Mesothelial cell of epicardium (in vitro differentiated cells): ENCODE measurements at places on chromosomes 5 and 9.

DNA sequence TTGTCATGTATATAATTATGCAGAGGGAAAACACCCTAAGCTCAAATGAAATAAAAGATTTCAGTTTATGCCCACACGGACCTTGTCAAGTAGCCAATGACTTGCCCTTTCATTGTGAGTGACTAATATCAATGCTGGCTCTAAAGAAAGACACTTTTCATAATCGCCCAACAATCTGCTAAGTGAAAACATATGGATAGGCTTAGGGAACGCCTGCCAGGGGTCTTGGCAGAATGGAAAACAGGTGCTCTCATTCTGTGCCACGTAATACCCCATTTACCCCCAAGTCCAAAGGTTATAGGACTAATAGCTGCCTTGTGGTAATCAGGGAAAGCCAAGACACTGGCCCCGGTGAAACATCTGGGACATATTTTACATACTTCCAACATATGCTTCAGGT, 157.7 kb downstream of the SLF1 start:
- no peak for DNase-seq

DNA sequence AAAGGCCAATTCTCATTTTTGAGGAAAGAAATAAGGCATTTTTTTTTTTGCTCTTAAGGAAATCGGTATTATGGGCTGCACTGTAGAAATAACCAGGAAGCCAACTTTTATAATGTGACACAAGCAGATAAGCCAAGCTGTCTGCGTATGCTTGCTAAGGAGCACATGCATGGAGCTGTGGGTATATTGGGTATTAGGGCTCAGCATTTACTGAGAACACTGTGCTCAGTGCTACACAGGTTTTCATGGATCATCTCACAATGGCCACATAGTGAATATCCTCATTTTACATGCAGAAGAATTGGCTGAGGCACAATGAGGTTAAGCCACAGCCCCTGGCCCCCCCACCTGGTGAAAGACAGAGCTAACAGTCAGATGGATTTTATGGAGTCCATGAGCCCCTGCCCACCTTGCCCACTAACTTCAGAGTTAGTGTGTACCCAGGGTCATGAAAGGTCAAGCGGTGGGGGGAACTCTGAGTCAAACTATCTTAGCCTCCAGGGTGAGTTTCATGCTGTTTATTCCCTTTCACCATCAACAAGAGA, 204.8 kb downstream of the SPATA31A6 start:
- no peak for DNase-seq

- no peak for DNase-seq
Measured at GRCh38 chr5:143680672-143681259, 131.2 kb upstream of the HMHB1 start.

GRCh38 chr5:133811168-133811567, 157.3 kb downstream of the C5orf15 start:
- no peak for DNase-seq

- DNase-seq, result no peak
Measured at GRCh38 chr9:37683531-37684371, 33.0 kb downstream of the FRMPD1 start.

DNA sequence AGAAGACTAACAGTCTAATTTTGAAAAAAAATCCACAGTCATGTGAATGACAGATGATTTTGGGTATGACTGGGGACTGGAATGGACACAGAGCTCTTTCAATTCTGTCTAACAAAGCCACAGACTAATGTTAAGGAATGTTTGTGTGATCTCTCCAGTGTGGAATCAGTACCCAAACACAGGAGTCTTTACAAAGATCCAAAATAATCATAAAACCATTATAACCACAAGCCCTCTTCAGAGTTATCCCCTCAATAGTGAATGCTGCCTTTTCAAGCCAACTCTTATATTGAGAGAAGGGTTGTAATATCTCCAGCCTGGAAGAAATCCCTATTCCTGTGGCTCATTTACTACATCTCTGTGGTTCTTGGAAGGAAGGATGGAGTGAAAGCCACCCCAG, 552.0 kb upstream of the CLINT1 start:
- DNase-seq, result no peak

DNA sequence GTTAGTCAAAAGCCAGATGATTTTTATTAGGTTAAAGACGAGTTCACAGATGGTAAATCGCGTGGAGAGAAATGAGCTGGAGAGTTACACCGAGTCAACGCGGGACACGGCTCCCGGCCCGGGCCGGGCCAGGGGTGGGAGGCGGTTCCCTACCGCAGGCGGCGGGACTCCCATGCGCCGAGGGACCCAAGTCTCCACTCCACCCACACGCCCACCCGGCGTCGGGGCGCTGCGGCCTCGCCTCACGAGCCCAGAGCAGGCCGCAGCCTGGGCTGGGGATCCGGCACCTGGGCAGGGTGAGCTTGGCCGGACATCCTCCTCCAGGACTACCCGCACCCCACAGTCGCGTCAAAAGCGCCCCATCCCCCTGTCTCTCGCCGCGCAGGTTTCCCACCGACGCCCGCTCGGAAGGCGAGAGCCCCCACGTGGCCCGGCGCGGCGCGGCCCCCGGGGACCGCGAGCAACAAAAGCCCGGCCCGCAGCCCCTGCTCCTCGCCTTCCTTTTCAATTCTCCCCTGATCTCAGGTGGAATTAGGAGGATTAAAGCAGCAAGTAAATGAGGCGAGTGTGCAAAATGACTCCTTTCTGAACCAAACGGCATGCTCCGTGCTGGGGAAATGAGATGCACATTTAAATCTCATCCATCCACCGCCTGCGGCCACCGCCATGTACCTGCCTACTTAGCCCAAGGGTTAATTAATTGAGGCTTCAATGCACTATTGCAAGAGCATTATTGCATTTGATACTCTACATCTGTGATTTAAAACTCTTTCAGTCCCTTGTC, 196.5 kb upstream of the TBCA start:
- DNase-seq, result no peak

GRCh38 chr5:166382031-166382430, 1909.4 kb upstream of the WWC1 start:
- no peak for DNase-seq

DNA sequence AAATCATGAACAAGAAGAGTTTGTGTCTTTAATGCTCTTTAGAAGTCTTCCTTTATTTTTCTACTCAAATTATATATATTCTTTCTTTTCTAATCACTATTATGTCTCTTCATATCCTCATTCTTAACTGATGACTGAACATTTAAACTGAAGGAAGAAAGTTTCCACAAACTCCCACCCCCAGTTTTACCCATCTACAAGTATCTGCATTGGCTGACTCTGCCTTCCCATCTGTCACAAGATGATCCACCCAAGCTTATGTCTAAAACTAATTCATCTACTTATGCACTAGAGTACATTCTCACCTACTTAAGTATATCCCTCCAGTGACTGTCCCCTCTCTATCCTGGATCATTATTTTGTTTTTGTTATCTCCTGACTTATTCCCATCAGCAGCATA, 344.5 kb downstream of the PRR16 start:
- no peak for DNase-seq

DNA sequence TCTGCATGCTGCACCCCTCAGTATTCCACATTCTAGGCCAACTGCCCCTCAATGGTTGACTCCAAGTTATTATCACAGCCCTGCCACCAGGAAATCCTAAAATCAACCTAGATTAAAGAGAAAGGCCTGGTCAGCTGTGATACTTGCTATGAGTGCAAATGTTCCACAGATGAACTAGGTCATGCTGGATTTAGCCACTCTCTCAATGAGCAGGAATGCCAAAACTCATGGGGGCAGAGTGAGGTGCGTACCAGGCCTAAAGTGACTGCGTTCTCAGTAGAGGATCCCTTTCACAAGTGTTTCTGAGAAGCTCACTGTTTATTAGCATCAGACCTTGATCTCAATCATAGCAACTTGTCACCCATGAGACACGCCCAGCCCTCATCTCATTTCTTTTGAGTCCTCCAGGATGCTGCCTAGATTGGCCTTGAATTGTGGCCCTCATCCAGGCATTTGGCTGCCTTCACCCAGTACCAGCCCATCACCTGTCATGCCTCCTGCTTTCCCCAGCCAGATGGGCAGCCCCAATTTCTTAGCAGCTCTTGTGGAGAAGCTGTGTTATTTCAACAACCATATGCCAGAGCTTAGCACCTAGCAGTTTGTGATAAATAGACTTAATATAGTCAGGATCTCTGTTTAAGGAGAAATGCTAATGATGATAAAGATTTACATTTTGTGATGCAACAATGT, 383.9 kb downstream of the CTNND2 start:
- DNase-seq, result no peak

GRCh38 chr9:120267929-120268328, 312.0 kb downstream of the CDK5RAP2 start:
- DNase-seq, result no peak

DNA sequence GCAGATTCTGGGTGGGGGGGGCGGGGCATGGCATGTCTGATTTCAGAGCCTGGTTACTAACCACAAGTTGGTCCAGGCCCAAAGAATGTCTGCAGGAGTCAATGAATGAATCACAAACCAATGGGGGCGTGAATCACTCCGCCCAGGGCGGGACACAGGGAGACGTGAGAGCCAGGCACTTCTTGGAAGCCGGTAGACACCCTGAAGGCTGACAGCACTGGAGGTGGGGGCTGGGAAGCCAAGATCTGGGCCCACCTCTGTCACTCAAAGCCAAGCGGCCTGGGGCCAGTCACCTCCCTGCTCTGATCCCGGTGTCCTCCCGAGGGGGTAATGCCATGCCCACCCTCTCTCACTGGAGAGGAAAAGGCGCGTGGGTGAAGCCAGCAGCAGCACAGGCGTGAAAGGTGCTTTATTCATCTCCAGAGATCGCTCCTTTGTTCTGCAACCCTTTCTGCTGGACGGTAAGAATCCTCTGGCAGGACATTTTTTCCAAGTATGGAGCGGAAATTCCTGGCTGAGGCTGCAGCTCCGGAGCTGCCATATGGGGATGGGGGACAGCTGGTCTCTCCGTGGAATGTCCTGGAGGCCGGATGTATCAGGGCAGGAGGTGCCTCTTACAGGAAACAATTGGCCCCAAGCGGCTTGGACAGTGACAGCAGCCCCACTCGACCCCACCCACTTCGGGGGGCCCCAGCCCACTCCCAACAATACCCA, 85.0 kb downstream of the STK10 start:
- no peak for DNase-seq

DNA sequence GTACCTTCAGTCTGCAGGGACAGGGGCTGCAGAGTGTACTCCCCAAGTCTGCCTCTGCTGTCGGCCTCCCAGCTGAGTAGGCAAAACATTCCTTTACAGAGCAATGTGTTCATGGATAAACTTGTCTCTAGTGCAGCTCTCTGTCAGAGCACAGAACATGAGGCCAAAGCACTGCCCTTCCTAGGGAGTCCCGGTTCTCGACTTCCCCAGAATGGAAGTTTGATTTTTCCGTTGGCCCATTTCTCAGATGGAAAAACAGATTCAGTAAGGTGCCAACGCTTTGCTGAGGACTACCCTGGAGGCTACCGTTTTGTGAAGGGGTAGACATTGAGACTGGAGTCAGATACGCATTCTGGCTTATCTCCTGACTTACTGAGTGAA, 422 bp upstream of the TRIM32 start:
- DNase-seq, result no peak

GRCh38 chr5:138338411-138339090, 485 bp downstream of the FAM53C start:
- no peak for DNase-seq

GRCh38 chr5:107518190-107518589, 152.5 kb downstream of the EFNA5 start:
- DNase-seq, result no peak

GRCh38 chr5:98779264-98779877, 5.9 kb downstream of the RGMB start:
- no peak for DNase-seq

DNA sequence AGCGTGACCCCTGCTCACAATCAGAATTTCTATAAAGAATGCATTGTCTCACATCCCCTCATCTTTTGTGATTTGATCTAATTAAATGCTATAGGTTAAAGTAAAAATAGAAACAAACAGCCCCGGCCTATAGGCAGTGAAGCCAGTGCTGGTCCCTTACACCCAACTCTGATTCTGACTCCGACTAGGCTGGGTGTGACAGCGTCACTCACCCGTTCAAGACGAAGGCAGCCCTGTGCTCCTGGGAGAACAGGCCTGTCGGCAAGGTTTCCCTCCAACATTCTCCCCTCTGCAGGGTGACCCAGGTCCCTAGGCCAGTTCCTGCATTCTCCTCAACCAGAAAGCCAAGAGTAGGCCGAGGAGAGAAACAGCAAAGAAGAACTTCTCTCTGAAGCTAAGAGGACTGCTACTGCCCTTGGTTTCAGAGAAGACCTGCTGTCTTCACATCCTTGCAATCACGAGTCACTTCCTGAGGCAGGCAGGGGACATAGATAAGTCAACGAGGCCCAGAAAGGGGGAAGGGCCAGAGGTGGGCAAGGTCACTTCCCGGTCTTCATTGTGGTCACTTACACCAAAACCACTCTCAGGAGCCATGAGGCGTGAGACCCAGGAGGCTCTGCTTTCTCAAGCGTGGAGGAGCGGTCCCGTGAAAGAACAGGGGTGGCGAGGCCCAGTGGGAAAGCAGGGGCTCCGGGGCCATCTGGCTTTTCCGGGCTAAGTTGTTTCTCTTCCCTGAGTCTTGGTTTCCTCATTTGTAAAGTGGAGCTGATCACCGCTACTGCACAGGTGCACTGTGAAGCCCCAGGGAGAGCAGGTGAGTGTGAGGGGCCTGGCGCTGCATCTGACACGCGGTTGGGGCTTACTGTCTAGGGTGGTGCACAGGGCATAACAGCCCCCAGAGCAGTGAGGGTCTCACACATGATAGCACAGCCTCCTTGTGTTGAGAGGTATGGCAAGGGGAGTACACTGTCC, 200.8 kb downstream of the CRB2 start:
- no peak for DNase-seq

- no peak for DNase-seq
Measured at GRCh38 chr9:11001546-11001945, 388.7 kb upstream of the PTPRD start.

- DNase-seq, result no peak
Measured at GRCh38 chr5:83029912-83030311, 47.3 kb downstream of the TMEM167A start.

DNA sequence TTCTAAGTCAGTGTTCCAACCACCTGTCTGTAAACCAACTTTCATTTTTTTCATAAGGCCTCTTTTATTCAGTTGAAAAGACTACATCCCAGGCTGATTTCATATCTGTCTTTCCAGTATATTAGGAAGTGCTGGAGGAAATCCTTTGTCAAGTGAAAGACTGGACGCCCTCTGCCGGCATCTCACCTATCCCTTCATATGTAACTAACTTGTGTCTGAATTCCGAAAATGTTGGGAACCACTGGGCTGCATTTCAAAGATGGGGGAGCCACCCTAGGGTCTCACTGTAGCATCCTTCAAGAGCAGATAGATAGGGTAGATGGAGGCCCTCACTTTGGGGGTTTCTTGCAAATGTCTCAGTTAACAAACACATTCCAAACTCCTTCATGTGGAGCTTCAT, 569.8 kb downstream of the CTNND2 start:
- no peak for DNase-seq

DNA sequence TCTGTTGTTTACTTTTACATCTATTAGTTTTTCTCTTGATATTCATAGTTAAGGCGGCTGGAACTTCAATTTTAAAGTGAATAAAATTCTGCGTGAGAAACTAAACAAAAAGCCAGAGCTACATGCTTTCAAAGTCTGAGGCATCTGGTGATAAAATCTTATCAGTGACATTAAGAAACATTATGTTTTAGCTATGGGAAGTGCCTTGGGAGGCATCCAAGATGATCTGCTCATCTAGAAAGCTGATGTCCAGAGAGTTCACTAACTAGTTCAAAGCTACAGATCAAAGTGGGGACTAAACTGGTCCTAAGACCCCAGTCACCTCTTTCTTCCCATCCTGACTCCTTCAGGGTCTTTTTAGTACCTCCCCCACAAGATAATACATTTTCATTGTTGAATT, 37.2 kb downstream of the MRPS27 start:
- DNase-seq, result no peak

GRCh38 chr5:168656633-168657032, 77.5 kb upstream of the PANK3 start:
- DNase-seq, result no peak

GRCh38 chr5:132750471-132751230, 3.4 kb downstream of the CCNI2 start:
- DNase-seq, result no peak
